ENCODE measurements at places on chromosomes 7 and 10. TPM values are rescaled to one million over a fixed set of nuclear protein-coding genes. Genes with fewer than 3 reads are reported as not detected.

OR2A1 gene
- total RNA-seq, result not detected

THSD7A gene
- 4.6 TPM for total RNA-seq

OPN1SW gene
- not detected for total RNA-seq

DGKB gene
- total RNA-seq, result 0.31 TPM

EEPD1 gene
- 7.8 TPM for total RNA-seq

CADPS2 gene
- 34.2 TPM for total RNA-seq

RBM20 gene
- total RNA-seq, result 0.65 TPM

CTAGE6 gene
- total RNA-seq, result 0.79 TPM

MYOZ1 gene
- total RNA-seq, result 2.1 TPM

AVL9 gene
- 44.2 TPM for total RNA-seq

C10orf90 gene
- not detected for total RNA-seq

AMPH gene
- total RNA-seq, result 0.90 TPM

WDR86 gene
- total RNA-seq, result 1.1 TPM

WEE2 gene
- not detected for total RNA-seq

POLR1F gene
- total RNA-seq, result 9.7 TPM

RARRES2 gene
- 162 TPM for total RNA-seq

HKDC1 gene
- total RNA-seq, result 4.5 TPM

SPAG6 gene
- not detected for total RNA-seq

HOXA6 gene
- total RNA-seq, result 5.0 TPM

BLVRA gene
- total RNA-seq, result 78.1 TPM

CHST3 gene
- 20.1 TPM for total RNA-seq

GLI3 gene
- 20.3 TPM for total RNA-seq

AZGP1 gene
- 40.3 TPM for total RNA-seq

STEAP4 gene
- total RNA-seq, result 93.0 TPM

ITGA8 gene
- total RNA-seq, result 23.7 TPM

COX15 gene
- total RNA-seq, result 36.8 TPM

GNAT3 gene
- not detected for total RNA-seq
